ENCODE measurements at places on chromosomes 7 and 10. TPM values are rescaled to one million over a fixed set of nuclear protein-coding genes. Genes with fewer than 3 reads are reported as not detected.

DNA sequence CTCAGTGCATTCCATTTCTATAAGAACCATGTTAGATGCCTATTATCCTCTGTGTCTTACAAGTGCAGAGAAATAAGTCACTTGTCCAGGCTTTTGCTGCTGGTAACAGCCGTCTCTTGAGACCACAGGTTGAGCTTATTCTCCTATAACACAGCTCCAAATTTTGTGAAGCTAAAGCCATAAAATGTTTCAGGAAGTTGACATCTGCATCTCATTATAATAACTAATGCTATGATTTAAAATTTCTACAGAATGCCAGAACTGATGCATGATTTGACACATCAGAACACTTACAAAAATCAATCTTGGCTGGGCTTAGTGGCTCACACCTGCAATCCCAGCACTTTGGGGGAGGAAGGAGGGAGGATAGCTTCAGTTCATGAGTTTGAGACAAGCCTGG lies 986.9 kb downstream of the TYW1 start:
- no peak for DNase-seq

DNA sequence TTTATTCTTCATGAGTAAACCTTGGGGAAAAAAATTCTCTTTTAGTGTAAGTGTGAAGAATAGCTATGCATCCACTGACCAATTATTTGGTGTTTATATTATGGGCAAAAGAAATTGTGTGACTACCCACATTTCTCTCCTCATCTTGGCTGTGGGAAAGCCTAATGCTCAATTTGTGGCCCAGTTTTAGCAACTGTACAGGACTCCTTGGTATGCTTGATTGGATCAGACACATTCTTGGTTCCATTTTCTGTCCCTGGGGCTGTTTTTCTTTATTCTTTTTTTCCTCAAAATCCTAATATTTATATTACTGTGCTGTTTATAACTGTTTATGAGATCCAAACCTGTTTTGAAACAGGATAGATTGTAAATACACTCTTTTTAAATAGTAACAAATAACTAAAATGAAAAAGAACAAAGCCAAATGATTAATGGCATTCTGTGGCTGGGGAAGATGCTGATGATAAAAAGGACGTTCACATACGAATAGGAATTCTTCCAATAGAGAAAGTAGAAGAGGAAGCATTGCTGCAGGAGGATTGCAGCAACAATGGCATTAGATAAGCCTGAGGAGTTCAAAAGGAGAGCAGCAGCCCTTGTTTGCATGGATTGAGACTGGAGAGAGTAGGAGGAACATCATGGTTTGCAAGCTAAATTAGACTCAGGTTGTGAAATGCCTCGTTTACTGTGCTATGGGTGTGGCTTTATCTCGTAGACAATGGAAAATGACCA lies 580.5 kb downstream of the INHBA start:
- DNase-seq: no peak

DNA sequence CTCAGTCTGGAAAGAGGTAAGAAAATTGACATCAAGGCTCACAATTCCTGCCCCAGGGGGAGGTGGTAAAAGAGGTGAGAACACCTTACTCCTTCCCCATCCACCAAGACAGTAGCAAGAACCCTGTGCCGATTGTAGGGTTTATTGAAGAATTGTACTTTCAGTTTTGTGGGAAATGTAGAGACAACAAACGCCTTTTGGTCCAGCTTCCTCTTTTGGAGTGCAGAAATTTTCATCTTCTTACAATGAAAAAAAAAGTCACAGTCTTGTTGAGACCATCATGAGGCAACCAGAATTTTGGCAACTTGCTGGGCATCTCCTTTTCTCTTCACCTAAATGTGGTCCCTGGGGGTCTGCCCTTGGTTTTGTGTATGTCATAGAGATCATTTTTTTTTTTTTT lies 217.7 kb downstream of the TMEM178B start:
- no peak for DNase-seq

GRCh38 chr7:29924684-29925083 lies 64.9 kb downstream of the SCRN1 start:
- no peak for DNase-seq

GRCh38 chr10:92552310-92552709 lies 21.6 kb downstream of the IDE start:
- DNase-seq: no peak

MPLKIP gene
- 59.1 TPM for total RNA-seq

CHST3 gene
- total RNA-seq: 14.3 TPM

OLAH gene
- total RNA-seq: not detected

KLF6 gene
- total RNA-seq: 140 TPM

NKX1-2 gene
- total RNA-seq: not detected

DNA sequence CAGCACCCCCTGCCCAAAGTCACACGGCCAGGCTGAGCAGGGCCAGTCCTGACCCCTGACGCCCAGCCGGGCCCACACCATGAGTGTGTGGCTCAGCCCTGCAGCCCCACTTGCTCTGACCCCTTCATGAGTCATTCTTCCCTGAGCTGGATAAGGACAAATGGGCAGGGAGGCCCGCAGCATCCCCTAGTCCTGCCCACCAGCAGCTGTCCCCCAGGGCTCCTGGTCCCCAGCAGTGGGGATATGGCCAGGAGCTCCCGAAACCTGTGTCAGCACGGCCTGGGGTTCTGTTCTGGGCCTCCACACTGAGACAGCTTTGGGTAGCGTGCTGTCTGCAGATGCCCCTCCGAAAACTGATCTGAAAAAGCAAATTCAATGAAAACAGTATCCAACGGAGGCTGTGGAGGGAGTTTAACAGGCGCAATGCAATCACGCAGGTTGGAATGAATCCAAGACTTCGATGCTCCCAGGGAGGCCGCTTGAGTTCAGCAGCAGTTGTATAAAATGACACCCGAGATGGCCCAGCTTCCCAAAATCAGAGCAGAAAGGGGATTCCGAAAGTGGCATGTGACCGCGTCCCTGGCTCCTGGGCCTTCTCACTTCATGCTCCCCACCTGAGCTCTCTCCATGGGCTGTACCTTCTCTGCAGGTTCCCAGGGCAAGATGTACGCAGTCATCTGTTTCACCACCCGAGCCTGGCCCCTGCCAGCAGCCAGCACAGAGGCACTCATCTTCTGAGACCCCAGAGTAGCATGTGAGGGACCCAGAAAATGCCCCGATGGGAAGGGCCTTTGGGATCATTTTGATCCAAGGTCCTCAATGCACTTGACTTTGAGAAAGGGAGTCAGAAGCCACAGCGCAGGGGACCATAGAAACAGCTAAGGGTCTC lies 214.1 kb downstream of the USP6NL start:
- DNase-seq: no peak

FAM25C gene
- not detected for total RNA-seq

OGDH gene
- 100 TPM for total RNA-seq

DNA sequence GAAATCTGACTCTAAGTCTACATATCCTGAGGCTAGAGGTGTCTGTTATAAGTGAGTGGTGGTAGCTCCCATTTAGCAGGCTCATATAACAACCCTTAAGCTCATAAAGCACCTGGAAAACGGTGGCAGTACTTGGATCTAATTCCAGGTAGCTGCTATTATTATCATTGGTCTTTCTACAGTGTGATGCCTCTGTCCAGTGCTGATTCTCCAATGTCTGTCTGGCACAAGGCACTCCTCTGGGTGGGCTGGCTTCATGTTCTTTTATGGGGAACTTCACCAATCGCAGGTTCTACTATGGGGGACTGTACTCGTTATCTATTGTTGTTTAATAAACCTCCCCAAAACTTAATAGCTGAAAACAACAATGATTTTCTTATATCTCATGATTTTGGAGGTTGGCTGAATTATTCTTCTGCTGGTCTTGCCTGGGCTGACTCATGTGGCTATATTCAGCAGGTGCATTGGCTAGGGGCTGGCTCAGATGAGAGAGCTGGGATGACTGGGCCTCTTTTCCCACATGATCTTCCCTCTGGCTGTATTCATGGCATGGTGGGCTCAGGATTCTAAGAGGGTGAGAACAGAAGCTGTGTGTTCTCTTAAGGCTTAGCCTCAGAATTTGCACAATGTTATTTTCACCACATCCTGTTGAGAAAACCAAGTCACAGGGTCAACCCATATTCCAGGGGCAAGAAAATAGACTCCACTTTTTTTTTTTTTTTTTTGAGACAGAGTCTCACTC lies 93.0 kb upstream of the PCGF5 start:
- no peak for DNase-seq

GRCh38 chr7:75989500-75990388 lies 4.7 kb downstream of the TMEM120A start:
- DNase-seq: no peak

GRCh38 chr7:20312562-20312961 lies 18.1 kb upstream of the ITGB8 start:
- no peak for DNase-seq

OR6V1 gene
- total RNA-seq: not detected

DNA sequence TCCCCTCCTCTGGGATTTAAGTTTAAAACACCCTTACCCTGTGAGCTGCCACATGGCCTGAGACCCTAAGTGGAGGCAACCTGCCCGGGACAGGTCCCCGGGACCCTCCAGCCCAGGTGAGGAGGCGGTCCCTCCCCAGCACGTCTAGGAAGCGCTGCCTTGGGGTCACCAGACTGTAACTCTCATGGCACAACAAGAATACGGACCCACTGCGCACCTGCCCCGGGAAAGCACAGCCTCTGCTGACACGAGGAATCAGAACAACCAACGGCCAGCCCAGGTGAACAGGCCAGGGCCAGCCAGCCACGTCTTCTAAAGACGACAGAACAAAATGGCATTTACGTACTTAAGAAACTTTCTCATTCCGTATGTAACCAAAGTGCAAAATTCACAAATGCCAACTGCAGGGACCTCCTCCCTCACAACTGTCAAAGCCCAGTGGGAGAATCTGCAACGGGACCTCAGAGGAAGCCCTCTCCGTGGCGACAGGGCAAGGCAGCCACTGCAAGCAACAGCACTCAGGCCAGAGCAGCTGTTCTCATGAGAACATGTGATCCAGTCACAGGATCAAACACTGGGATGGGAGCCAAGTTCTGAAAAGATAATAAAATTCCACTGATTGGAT lies 208.4 kb downstream of the DIP2C start:
- DNase-seq: no peak

DNA sequence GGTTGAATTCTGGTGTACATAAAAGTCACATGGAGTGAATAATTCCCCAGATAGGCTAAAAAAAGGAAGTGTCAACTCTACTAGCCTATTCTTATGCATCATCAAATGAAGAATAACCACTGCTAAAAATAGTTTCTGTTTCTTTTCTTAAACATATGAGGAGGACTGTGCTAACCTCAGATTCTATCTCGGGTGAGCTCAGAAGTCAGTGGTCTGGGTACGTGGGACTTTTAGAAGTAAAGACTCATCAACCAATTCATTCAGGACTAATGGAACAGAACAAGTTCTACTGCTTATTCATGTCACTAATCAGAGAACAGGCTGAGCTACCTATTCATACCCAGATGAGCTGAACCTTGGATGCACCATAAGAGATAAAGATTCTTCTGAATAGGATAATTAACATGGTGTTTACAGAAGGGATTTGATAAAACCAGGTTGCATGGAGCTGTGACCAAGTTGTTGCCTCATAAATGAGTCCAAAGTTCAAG lies 9.5 kb upstream of the ASAH2 start:
- DNase-seq: no peak

CAMK1D gene
- 2.7 TPM for total RNA-seq

EGFR gene
- total RNA-seq: 87.4 TPM
